Activated naive CD4-positive, alpha-beta T cell treated with anti-CD3 and anti-CD28 coated beads for 36 hours (primary cell): ENCODE measurements at places on chromosomes 7 and 10. TPM values are rescaled to one million over a fixed set of nuclear protein-coding genes. Genes with fewer than 3 reads are reported as not detected.

The CYP3A4 gene
- total RNA-seq, result not detected

GRCh38 chr10:87603196-87603595, 56.5 kb upstream of the PAPSS2 start:
- no peak for DNase-seq

GRCh38 chr10:96529634-96530279, 16.0 kb upstream of the TLL2 start:
- DNase-seq, result no peak

GRCh38 chr10:71790749-71791440, 17.6 kb upstream of the VSIR start:
- peak; percentile 53 for DNase-seq

The KLF14 gene
- total RNA-seq, result not detected

DNA sequence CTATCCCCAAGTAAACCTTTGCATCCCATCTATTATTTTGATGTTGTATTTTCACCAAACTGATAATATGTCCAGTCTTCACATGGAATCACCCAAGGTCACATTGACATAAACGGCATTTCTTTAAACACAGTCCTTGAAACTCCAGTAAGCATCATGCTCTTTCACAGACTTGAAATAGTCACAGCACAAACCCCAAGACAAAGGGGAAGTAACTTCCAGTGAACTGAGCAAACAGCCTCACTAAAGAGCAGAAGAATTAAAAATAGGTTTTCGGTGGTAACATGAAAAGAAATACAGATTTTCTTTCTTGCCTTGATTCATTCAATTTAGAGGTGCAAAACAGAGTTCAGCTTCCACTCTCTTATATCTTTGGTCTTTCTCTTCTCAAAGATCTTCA, 253.7 kb downstream of the SFMBT2 start:
- no peak for DNase-seq

The CPA4 gene
- not detected for total RNA-seq

DNA sequence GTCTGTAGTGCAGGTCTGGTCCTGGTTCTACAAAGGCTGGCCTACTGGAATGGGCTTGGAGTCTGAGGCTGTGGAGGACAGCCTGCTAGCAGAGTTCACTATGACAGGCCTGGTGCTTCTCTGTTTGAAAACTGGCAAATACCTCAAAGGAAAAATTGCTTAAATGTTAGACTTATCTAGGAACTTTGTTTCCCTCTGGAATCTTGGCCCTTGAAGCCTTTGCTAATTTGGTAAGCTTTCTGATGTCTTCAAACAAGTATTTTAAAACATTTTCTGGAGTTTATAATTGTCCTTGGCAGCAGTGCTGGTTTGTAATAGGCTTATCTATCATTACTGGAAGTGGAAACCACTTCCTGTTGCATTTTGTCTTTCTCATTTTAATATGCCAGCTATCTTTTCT, 139.7 kb downstream of the TMEM26 start:
- no peak for DNase-seq

The SUGCT gene
- total RNA-seq, result 0.81 TPM

GRCh38 chr10:130463876-130464364, 327.7 kb downstream of the GLRX3 start:
- DNase-seq, result no peak
